ENCODE measurements at places on chromosomes 5 and 9.

GRCh38 chr5:174189654-174190541, 144.4 kb downstream of the NSG2 start:
- no peak for DNase-seq

- peak; percentile 75 for DNase-seq
Observed at GRCh38 chr5:179777909-179778308, 15.9 kb upstream of the LTC4S start.

GRCh38 chr9:18368206-18368605, 105.7 kb upstream of the ADAMTSL1 start:
- no peak for DNase-seq

DNA sequence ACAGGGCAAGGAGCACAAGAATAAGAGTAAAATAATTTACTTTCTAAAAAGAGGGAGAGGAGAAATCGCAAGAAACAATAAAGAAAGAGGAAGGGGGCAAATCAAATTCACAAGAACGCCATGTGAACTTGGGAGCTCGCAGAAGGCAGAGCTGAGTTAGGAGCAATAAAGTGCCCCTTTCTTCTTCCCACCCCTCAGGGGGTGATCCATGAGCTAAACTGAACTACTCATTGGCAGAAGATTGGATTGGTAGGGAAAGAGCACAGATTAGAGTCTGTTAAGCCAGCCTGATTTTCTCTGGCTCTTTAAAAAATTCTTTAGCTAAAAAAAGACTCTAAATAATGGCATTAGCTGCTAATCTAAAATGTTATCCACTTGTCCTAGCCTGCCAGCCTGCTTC, 307.5 kb downstream of the EBF1 start:
- DNase-seq: no peak

DNA sequence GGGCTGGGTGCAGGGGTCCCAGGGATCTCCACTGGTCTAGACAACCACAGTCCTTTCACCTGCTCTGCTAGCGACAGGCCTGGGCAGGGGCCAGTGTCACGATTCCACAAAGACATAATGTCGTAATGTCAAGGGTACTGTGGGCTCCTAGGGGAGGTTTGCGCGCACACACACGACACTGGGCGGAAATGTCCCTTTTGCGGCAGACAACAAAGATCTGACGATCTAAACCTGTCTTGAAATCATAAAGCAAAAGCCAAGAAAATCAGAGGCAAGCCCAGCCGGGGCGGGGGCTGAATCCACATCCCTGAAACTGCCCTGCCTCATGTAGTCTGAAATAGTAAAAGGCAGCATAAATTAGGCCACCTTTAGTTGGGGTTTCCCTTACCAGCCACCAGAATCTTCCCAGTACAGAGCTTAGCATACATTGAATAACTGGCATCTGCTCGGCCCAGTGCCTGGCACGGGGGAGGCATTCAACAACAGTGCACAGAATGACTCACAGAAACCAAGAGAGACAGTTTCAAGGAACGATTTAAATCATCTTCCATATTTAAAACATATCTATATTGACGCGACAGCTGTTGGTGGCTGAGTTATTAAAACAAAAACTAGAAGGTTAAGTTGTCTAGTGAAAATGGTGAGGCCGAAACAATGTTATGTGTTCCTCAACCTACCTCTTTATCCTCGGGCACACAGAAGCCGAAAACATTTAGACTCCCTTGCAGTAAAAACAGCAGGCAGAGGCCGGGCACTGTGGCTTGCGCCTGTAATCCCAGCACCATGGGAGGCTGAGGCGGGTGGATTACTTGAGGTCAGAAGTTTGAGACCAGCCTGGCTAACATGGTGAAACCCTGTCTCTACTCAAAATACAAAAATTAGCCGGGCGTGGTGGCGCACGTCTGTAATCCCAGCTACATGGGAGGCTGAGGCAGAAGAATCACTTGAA, 151.0 kb downstream of the MYO10 start:
- DNase-seq: peak; percentile 10
